ENCODE measurements at places on chromosomes 6 and 20.

GRCh38 chr6:136077834-136078576, 172.1 kb downstream of the MTFR2 start:
- no peak for DNase-seq

DNA sequence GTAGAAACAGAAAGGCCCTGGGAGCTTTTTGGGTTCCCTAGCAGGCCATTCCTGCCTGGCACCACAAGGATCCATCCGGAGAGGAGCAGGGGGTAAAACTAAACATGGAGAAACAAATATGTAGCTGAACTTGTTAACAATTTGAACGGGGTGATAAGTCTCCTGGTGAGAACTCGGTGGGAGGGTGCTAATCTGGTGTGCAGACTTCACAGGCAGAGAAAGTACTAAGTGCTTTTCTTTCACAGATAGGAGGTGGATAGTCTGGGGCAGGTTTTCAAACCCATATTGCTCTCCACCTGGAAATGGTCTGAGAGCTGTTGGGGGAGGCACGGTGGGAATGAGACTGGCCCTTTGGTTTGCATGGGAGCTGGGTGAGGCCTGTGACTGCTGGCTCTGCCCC, 196.3 kb upstream of the FUT9 start:
- DNase-seq = no peak

GRCh38 chr6:35139924-35140638, 1.1 kb downstream of the TCP11 start:
- no peak for DNase-seq

GRCh38 chr6:93496548-93496947, 77.2 kb upstream of the EPHA7 start:
- no peak for DNase-seq

- no peak for DNase-seq
These were observed 46.6 kb upstream of the PTPRK start for GRCh38 chr6:128567029-128567428.

DNA sequence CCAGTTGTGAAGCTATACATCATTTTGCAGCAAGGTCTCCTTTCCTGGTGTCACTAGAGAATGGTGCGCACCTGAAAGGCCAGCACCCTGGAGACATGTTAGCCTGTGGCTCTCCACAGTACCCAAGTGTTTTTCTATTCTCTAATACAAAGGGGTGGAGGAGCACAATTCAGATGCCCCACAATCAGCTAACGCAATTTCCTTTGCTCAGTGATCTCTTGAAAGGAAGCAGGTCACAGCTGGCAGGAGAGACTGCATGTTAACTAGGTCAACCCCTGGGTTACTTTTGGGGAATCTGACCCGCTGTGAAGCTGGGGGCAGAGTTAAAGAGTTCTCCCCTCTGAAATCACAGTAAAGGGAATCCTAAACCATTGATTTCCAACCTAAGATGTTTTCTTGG, 92.5 kb downstream of the B3GAT2 start:
- DNase-seq = no peak

DNA sequence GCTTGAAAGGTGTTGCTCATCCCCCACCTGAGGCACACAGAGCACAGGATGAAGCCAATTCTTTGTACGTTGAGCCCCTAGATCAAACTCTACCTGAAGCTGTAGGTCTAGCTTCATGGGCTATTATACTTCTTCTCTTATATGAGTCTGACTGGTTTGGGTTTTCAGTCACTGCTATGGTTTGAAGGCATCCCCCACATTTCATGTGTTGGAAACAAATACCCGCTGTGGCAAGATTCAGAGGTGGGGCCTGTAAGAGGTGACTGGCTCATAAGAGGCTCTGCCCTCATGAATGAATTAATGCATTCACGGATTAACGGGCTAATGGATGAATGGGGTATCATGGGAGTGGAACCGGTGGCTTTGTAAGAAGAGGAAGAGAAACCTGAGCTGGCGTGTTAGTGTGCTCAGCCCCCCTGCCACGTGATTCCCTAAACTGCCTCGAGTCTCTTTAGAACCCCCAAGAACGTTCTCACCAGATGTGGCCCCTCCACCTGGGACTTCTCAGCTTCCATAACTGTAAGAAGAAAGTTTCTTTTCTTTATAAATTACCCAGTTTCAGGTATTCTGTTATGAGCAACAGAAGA, 39.2 kb downstream of the PREX1 start:
- DNase-seq = no peak

DNA sequence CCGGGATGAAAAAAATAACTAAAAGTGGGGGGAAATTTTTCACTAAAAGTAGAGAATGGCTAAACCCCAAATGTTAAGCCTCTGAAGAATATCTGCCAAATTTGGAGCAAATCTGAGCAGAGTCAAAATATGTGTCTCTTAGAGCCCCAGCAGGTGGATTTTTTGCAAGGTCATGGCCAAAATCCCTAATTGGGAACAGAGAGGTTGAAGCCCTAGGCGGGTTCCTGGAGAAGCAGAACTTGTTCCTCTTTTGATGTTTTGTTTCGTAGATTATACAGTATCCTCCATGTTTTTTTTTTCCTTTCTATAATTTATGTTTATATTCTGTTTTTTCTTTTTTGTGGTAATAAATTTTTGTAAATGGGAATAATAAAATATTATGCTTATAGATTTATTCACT, 94.4 kb downstream of the PLCB4 start:
- no peak for DNase-seq

GRCh38 chr6:155212616-155213380, 51.0 kb upstream of the CLDN20 start:
- no peak for DNase-seq

DNA sequence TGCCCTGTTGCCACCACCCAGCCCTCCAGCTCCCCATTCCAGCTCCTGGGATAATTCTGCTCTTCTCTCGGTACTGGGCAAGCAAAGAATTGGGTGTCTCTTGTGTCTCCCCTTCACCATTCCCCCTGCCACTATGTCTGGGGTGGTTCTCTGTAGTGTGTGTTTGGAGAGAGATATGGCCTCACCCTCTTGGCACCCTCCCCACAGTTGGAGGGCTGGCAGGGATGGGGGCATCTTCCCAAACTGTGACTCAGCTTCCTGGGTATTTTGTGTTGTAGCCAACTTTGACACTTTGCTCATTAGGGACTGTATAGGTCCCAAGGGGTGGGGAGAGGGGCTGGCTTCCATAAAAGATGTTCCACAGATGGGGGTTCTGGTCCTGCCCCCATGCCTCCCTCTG, 1.7 kb downstream of the TNXB start:
- no peak for DNase-seq

GRCh38 chr6:11845664-11846577, 67.3 kb upstream of the ADTRP start:
- DNase-seq = no peak

DNA sequence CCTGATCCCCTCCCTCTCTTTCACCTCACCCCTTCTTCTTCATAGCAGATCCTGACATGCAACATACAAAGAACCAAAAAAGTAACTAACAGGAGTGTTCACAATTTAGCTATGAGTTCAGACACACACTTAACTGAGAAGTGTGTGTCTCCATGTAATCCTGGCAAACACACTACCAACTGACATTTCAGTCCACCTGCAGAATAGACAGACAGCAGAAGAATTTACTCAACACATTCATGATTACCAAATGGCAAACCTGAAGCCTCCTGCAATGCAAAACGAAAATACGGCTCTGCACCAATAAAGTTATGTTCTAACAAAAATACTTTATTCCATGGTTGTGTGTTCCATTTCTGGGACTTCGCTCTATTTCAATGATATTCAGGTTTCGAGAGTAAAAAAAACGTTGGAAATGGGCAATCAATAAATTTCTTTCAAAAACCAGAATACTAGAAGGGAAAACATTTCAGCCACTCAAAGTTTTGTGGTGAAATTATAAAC, 2.6 kb downstream of the BACH2 start:
- no peak for DNase-seq

- no peak for DNase-seq
These were observed 214.1 kb downstream of the COL12A1 start for GRCh38 chr6:74991573-74992332.

GRCh38 chr6:12369781-12370262, 79.7 kb downstream of the EDN1 start:
- DNase-seq = no peak

GRCh38 chr20:46568570-46569129, 18.2 kb upstream of the OCSTAMP start:
- peak; percentile 24 for DNase-seq

GRCh38 chr20:17391127-17391771, 139.9 kb downstream of the BFSP1 start:
- no peak for DNase-seq

DNA sequence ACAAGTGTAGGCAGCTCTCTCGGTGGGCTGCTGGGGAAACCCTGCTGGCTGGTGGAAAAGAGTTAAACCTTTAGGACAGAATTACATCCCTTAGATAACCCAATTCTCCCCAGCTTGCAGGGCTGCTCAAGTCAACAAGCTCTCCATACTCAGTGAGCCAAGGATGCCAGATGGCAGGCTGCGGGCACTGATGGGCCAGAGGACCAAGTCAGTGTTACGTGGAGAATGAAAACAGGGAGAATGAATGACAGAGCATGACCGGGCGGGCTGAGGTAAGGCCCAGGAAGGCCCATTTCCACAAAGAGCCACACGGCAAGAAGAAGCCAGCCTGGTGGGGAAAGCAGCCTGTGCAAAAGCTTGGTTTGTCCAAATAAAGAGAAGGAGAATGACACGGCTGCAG, 58.7 kb upstream of the CD93 start:
- DNase-seq = no peak

DNA sequence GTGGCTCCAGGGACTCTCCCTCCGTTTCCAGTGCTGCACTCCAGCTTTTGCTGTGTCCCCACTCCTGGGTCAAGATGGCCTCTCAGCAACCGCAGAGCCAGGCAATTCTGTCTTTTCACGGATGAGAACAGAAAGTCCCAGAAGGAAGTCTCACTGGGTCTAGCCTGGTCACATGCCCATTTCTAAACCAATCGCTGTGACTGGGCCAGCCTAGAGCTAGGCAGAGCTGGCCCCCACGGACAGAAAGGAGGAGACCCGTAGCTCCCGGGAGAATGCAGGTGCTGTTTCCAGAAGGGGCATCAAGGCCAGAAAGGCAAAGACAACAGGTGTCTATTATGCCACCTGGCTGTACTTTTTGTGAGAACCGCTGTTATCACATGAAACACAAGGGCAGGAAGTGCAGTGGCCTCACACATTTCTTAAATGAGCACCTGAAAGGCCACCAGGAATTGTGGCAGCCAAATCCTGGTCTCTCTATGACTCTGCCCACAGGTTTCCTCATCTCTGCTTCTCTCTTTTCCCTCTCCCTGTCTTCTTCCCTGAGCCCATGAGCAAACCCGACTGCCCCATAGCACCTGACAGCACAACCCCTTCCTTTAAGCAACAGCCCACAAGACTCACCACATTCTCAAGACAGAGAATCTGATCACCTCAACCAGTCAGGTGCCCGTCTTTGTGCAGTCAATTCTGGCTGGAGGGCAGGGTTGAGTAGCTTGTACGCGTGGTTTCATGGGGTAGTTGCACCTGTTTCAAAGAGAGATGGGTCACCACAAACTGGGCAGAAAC, 37.1 kb upstream of the B4GALT5 start:
- DNase-seq = no peak

DNA sequence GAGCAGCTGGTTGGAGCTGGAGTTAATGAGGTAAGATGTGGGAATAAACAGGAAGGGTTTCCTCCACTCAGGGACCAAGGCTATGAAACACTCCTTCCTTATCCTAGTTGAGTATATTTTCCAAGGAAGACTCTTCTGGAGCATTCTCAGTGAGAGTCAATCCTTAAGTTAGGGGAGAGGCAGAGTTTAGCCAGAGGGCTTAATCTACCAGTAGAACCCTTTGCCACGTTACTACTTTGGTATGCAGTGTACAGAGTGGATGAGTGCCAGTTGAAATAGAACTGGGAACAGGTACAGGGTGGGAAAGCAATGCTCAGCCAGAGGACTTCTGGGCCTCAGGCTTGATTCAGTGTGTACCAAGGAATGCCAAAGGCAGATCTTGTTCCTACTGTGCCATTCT, 114.3 kb downstream of the UBE3D start:
- no peak for DNase-seq

GRCh38 chr6:106026748-106027715, 59.1 kb upstream of the PRDM1 start:
- DNase-seq = no peak

DNA sequence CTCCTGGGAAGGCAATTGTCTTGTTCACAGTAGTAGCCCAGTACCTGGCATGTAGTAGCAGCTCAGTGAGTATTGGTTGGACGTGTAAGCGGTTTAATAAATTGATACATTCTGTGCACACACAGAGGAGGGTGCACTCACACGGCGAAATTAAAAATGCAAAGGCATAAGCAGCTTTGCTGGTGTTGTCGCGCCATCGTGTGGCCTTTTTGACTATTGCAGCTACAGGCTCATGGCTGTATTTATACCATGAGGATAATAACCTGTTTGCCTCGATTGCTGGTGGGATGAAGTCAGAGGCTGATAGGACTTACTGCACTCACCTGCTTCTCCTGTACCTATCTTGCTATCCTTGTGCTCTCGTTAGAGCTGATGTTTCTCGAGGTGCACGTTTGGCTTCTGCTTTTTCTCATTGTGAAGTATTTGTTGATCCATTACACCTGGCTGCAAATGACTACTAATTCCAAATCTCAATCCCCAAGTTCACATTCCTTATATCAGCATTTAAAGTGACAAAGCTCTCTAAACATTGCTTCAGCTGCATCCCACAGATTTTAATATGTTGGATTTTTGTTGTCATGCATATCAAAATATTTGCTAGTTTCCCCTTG, 61.5 kb downstream of the TBXT start:
- no peak for DNase-seq

DNA sequence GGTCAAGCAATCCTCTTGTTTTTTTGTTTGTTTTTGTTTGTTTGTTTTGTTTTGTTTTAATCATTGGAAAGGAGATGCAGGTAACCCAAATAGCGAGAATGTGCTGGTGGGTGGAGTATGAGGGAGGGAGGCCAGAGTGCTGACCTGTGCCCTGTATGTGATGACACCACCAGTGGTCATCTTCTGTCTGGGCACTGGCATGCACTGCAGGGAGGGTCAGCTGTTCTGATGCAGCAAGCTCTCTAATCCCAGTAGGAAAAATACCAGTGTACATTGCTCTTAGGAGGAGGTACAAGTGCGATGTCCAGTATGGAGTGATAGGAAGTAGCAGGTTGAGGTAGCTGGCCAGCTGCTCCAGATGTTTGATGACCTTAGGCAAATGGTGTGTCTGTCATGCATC, 2.9 kb upstream of the CST1 start:
- DNase-seq = no peak

GRCh38 chr6:148250975-148251685, 91.5 kb upstream of the SASH1 start:
- DNase-seq = no peak
